Hematopoietic multipotent progenitor cell treated with erythropoietin and hydrocortisone succinate and interleukin-3 and kit ligand, for 8 days (in vitro differentiated cells): ENCODE measurements at places on chromosomes 3 and 15.
A peak's percentile ranks its signal among the peaks of the same experiment; 100 is the strongest.

GRCh38 chr3:65419233-65419632 is 619.5 kb downstream of the MAGI1 start:
- DNase-seq: no peak

GRCh38 chr15:32701863-32702262 is 15.9 kb upstream of the GREM1 start:
- no peak for DNase-seq

GRCh38 chr3:13335503-13335902 is 84.6 kb downstream of the NUP210 start:
- no peak for DNase-seq

DNA sequence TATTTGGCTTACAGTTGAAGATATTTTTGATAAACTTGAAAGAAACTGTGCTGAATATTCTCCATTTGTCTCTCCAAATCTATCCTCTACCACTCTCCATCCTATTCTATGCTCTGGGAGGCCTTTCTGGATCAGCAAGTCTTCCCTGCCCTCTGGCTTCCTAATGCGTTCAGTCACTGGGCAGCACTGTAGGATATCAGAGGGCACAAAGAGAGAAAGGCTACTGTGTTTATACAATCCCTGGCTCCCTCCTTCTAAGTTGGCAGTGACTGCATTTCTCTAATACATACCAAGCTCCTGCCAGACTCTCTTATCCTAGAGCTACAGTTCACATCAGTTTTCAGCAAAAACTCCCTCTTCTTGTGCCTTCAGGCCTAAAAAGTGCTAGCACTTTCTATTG is 102.1 kb upstream of the FHIT start:
- no peak for DNase-seq

- no peak for DNase-seq
These were observed 7.4 kb upstream of the SLCO2A1 start for GRCh38 chr3:134037168-134037567.

DNA sequence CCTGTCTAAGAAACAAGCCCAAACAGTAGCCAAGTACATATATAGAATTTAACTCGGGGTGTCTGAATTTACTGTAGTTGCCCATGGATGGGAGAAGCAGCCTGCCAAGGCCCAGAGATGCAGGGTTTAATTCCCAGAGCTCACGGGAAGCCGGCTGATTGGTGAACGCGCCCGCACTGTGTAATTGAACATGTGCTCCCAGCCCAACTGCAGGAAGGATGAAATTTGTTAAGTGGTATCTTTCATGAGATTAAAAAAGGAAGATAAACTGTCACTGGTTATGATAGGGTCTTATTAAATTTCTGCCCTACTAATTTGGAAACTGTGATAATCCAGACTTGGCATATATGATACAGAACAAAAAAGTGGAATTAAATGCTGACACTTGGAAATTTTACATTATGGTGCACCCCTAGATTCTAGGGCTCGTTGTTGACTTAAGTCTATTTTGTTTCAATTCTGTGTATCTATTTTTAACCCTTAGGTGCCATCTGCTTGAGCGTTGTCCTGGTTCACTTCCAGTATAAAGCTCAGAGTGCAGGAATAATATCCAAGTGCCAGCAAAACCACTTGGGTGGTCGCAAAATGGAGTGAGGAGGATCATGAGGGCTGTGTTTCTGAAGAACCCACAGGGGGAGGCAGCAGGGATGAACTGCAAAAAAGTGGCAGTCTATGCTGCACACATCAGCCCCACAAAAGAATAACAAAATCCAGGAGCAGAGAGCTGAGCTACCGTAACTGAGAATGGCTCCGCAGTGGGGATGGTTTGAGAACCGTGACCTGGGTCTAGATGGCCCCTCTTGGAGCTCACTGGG is 13.8 kb upstream of the TMC3 start:
- no peak for DNase-seq

GRCh38 chr3:136772709-136773108 is 20.5 kb upstream of the STAG1 start:
- no peak for DNase-seq

DNA sequence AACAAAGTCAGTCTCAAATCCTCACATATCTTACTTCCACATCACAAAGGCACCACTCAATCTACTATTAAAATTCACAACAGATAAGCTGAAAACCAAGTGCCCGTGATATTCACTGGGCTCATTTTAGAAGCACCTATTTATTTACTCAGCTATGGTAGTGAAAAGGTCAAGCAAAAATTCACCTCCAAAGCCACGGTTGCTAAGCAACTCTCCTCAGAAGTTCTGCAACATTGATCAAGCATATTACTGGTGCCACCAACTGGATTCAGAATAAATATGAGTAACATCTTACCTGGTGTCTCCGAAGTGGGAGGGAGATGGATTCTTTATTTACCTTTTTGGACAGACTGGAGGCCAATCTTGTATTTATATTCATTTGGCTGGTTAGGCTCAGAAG is 714.8 kb downstream of the FHIT start:
- no peak for DNase-seq

- no peak for DNase-seq
These were observed 124.1 kb downstream of the GADL1 start for GRCh38 chr3:30770387-30770786.

DNA sequence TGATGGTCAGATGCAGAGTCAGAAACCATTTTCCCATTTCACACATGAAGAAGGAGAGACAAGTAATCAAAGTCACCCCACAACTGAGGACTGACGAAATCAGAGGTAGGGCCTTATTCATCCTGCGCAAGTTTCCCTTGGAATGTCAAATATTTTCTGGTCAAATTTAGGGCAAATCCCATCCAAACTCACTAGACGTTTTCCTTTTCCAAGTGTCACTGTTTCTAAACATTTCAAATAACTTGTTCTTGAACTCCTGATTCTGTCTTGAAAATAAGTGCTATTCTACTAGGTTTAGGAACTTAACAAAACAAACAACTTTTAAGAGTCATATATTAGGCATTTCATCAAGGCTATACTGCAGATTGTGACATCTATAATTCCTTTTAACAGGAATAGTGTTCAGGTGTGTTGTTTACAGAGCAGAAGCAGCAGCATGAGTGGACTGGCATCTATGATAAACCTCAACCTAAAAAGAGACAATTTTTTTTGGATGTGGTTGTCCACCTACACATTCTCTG is 40.7 kb downstream of the SUMF1 start:
- no peak for DNase-seq

DNA sequence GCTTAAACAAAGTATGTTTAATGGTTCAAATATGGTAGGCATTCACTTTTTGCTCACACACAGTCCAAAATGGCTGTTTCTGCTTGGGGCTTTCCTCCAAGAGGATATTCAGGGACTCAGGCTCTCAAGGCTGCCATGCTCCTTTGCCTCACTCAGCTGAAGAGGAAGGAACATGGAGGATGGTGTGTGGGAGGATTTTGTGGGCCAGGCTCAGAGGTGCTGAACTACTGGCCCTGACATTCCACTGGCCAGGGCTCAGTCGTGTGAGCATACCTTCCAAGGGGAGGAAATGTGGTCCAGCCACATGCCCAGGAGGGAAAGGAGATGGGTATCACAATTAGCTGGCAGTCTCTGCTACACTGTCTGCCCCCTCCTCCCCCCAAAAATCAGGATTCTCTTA is 8.7 kb downstream of the PXYLP1 start:
- no peak for DNase-seq

DNA sequence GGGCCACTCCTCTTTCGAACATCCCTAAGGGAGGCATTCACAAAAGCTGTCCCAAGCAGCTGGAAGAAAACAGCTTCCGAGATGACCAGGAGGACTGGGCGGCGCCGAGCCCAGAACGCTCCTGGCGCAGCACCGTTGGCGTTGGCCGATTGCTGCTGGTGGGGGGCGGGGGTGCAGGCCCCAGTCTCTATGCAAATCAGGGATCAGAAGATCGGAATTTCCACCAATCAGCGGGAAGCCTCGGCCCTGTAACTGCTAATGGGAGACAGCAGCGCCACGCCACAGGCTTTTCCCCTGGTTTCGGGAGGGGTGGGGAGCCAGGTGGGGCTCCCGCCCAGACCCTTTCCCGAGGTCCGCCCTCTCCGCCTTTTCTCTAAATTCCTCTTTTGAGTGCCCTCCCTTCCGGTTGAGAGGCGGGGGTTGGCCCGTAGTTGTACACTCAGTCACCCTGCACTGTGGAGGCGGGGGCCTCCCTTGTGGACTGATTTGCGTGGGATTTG is 27.0 kb downstream of the HMCES start:
- DNase-seq: peak; percentile 95

DNA sequence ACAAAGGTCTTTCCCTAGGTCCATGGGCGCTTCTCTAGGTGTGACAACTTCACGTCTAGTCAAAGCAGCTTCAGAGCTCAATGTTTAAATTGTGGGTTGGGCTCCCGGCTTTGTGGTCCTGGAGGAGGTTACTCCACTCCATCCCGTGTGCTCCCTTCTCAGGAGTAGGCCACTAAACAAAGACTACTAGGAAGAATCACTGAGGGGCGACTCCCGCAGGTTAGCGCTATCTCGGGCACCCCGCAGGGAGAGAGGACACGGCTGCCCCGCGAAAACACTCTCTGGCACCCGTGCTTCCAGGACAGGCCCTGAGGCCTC is 500 bp downstream of the PARP6 start:
- DNase-seq: no peak

GRCh38 chr3:58989163-58989562 is 60.7 kb downstream of the CFAP20DC start:
- DNase-seq: no peak

DNA sequence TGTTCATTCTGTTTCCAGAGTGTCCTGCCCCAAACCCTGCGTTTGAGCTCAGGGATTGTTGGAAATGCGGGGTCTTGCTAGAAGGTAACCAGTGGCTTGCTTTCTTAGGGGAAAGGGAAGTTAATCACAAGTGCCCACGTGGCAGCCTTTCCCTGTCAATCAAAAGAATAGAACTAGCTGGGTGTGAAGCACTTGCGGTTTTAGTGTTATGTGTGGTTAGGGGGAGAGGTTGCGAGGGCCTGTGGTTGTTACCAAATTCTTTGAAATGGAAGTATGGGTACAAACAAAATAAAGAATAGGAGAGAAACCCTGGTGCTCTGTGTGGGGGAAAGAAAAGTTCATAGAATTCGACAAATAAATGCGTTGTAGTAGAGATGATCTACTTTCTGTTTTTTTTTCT is 67.6 kb downstream of the FNDC3B start:
- peak; percentile 93 for DNase-seq

- DNase-seq: peak; percentile 45
These were observed 86.8 kb downstream of the CCK start for GRCh38 chr3:42179110-42179725.

GRCh38 chr15:31758126-31758525 is 272.2 kb upstream of the CHRNA7 start:
- DNase-seq: peak; percentile 8

- DNase-seq: no peak
These were observed 19.7 kb downstream of the KCNAB1 start for GRCh38 chr3:156140001-156140595.

- peak; percentile 83 for DNase-seq
These were observed 405.7 kb downstream of the LSAMP start for GRCh38 chr3:116039651-116039985.

- no peak for DNase-seq
These were observed 421 bp downstream of the BMF start for GRCh38 chr15:40108061-40108854.

DNA sequence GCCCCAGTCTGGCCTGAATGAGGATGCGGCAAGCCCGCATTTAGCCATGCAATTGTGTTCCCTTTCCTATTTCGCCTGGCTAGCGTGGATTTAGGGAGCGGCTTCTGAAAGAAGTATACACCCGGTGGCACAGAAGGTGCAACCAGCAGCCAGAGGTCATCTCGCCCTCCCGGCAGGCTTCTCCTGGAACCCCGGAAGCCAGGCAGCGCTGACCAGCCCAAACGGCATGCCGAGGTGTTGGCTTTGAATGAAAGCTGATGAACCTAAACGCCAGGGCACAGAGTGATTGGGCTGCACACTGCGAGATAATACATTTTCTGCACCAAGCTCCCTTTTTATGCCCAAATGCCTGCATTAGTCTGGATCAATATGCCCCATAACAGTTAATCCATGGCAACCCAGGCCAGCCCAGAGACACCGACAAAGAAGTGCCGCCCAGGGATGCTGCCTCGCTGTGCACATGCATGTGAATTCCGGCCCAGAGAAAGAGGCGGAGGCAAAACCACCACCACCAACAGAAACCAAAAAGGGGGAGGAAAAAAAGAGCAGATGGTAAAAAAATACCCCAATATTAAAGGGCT is 1.4 kb downstream of the SRGAP3 start:
- DNase-seq: no peak
